ENCODE measurements at places on chromosomes 11 and 22. TPM values are rescaled to one million over a fixed set of nuclear protein-coding genes. Genes with fewer than 3 reads are reported as not detected.

DNA sequence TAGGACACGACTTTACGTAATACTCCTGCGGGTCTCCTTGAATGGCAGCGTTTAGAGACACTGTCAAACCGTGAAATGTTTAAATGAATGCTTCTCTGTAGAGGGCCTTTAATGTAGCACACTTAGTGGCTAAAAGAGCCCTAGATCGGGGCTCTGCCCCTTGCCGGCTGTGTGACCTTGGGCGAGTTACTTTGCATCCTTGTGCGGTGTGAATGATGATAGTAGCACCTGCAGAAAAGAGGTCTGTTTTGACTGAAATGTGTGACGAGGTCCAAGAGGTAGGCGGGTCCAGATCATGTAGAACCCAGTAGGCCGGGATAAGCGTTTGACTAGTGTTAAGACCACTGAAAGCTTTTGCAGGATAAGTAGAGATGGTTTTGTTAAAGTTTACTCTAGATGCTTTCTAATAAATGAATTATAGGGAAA is 866 bp downstream of the MED17 start:
- DNase-seq: no peak

DNA sequence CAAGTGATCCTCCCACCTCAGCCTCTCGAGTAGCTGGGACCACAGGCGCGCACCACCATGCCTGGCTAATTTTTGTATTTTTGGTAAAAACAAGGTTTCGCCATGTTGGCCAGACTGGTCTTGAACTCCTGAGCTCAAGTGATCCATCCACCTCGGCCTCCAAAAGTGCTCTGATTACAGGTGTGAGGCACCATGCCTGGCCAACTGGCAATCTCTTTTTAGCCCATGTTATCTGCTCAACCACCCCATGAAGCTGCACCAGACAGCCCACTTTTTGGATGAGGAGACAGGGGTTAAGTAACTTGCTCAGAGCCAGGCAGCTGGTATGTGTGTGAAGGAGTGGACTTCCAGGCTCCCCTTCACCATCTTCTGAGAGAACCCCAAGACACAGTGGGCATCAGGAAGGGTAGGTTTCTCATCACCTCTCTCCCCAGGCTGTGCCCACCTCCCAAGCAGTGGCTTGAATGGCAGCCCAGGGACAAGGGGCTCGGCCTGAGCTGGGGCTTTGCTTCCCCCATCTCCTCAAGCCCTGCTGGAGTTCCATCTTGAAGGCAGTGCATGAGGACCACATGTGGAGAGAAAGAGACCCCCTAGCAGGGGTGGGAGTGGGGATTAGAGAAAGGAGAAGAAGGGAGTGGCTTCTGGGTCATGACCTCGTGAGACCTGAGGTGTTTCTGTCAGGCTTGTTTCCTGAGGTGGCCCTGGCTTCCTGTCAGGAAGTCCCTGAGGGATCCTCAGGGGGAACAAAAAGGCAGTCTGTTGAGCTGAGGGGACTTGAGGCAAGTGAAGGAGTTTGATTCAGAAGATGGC is 87.5 kb upstream of the PARVA start:
- no peak for DNase-seq

DNA sequence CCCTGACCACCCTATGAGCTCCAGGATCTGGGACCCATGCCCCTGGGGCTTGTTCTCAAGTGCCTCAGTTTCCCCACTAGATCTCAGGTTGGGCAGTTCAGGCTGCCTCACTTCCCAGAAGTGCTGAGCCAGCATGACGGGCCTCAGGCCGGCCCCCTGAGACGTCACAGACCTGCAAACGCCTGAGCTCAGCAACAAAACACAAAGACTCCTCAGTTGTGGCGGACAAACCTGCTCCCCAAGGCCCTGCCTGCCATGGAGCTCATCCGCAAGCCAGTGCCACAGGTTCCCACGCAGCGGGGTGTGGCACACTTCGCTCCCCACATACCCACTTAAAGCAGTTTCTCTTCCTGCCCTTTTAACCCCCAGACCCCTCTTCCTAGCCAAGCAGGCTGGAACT is 45.2 kb downstream of the NECTIN1 start:
- DNase-seq: no peak

GRCh38 chr22:50568626-50569025 is 5.9 kb upstream of the SYCE3 start:
- no peak for DNase-seq

- DNase-seq: no peak
Measured at GRCh38 chr11:9056467-9056866, 34.9 kb downstream of the SCUBE2 start.

DNA sequence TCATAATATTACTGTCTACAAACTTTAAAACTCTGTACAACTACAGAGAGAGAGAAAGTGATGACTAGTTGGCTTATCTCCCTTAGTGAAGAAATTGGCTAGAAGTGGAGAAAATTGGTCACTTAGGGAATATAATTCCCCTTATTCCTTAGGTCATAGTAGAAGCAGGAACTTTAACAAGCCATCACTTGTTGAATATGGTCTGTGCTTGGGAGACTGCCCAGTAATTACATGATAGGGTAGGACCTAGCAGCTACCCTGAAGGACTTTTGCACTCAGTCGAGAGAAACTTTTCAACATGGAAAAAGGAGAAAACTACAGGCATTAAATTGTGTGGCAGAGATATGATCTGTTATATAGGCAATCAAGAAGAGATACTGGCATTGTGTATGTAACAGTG is 576.5 kb upstream of the CCDC90B start:
- DNase-seq: no peak

- no peak for DNase-seq
Measured at GRCh38 chr22:38139901-38140300, 29.4 kb upstream of the BAIAP2L2 start.

DNA sequence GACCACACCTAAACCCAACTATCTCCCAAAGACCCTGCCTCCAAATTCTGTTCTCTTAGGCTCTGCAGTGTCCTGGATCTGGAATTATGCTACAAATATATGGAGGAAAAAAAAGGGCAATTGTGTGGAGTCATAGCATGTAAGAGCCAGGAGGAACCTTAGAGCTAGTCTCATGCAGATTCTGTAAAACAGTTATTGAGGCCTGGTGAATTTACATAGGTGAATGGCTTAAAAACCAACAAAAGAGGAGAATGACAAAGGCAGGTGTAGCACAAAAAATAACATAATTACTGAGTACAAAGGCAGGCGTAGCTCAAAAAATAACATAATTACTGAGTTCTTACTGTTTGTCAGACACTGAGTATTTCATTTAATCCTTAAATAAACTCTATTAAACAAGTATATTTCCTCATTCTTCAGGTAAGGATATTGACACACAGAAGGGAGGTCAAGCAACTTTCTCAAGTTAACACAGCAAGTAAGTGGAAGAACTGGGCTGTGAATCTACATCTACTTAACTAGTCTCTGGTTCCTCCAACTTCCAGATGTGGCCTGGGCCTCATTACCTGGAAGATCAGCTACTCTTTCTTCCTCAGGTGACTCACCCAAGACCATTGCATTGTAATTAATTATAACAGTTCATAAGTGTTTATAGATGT is 938.9 kb upstream of the TENM4 start:
- DNase-seq: no peak

- DNase-seq: no peak
Measured at GRCh38 chr11:134142536-134142935, 73.7 kb downstream of the JAM3 start.

DNA sequence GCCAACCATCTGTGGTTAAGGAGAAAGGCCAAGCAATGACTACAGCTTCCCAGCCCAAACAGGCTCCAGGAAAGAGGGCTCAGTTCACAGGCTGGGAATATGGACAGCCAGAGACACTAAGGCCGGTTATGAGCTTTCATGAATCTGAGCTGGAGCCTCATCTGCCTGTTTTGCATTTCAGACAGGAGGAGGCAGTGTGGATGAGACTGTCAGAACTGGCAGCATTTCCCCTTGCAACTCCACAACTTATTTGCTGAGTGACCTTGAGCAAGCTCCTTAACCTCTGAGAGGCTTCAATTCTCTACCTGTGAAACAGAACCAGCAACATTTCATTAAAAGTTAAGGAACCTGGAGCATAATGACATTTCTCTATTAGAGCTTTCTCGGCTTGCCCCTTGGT is 264.0 kb downstream of the ETS1 start:
- DNase-seq: no peak

DNA sequence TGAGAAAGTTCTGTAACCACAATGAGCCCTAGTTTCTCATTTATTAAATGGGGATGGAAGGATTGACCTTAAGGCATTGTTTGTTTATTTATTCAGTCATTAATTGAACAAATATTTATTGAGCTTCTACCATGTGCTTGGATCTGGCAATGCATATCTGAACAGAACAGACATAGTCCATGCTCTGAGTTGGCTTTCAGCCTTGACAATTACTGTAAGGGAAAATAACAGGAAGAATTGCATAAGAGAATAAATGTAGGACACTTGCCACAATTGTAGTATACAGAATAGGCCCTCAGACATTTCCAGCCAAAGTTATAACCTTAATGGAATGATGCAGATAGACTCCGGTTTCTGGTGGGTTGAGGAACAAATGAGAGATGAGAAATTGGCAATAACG is 160.5 kb upstream of the TTC12 start:
- no peak for DNase-seq

DNA sequence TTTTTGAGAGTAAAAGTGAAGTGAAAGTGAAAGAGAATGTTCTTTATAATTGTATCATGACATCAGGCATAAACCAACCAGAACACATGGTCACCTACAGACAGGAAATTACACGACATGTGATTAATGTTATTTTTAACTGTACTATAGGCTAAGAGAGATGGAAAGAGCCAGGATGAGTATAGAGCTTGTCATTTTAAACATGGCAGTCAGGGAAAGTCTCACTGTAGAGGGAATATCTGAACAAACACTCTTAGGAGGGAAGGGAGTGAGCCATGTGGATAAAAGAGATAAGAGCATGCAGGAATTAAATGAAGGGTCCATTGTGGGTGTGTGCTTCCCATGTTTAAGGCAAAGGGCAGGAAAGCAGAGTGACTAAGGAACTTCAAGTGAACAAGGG is 599.1 kb upstream of the FAT3 start:
- no peak for DNase-seq

DNA sequence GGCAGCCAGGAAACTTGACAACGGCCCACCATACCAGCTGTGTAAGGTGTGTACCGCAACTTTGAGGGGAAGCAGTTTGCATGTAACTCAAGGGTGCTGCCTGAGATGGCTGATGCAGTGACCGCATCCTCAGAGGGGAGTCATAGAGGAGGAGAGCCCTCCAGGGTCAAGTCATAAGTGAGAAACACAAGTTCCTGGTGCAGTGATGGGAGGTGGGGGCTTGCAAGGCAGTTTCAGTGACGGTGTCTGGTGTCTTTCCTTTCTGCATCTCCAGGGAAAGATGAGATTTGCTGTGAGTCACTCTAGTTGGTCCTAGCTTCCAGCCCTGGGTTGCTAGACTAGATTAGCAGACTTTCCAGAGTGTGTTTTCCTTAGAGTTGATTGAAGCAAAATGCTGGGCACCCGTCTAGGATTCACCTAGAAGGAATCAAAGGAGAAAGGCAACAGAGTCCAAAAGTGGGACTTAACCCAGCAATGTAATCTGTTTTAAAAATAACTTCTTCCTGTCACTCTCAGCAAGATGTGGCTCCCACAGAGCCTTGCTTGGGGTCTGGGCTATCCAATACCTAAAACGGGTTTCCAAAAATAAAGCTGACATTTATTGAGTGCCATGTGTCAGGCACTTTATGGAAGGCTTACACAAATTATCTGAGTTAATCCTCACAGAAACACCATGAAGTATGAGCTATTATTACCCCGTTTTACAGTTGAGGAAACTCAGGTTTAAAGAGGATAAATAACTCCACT is 265.4 kb upstream of the PLET1 start:
- no peak for DNase-seq

The IL17RA gene
- total RNA-seq: 5.6 TPM

The KRTAP5-8 gene
- 0.64 TPM for total RNA-seq

The BTBD18 gene
- total RNA-seq: not detected

The MYOD1 gene
- not detected for total RNA-seq

The CABP4 gene
- total RNA-seq: not detected

The OR52N4 gene
- not detected for total RNA-seq
